Stimulated activated CD4-positive, alpha-beta T cell treated with anti-CD3 and anti-CD28 coated beads, Interleukin-15, amount 100 ng/mL, for 1 hour (primary cell): ENCODE measurements at places on chromosomes 2 and 18.

- no peak for DNase-seq
Observed at GRCh38 chr2:53450923-53451322, 316.7 kb upstream of the CHAC2 start.

DNA sequence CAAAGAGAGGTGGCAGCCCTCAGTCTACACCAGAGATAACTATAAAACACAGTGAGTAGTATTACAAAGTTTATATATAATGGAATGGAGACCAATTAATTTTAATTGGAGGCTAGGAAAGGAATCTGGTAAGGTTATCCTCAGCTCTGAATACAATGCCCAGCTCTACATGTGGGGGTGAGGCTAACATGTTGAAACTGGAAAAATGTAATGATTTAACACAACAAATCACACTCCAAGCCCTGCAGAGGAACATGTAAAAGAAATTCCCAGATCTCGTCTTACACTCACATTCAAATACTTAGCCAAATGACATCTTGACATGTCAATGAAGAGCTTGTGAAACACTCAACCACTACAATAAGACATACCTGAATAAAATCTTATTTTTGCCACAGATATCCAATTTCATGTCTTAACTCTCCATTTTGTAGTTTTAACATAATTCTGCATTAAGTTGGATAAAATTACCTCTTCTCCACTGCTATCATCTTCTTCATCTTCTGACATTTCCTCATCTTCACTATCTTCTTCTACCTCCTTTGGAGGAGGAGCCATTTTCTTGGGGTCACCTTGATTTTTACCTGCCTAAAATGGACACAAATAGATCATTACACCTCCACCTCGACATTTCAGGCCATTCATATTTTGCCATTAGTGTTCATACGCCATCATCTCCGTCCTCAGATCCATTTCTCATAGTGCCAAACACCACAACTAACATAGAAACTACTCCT is 1.4 kb downstream of the NCL start:
- DNase-seq, result no peak

DNA sequence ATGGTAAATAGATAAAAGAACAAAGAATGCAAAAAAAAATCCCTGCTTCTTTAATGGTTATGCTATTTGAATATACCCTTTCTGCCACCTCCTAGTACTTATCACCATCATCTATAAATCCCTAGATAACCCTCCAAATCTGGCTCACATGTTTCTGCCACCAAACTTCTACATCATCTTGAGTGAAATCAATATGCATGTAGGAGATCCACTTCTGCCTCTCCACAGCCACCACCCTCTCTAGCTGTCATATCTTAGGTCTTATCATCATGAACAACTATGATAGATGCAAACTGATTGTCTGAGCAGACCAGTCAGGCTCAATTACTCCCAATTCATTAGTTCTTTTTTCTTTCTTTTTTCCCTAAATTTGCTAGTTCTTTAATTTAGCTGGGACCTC is 55.3 kb downstream of the STRN start:
- DNase-seq, result no peak

GRCh38 chr2:36964496-36965058 is 1.8 kb downstream of the STRN start:
- no peak for DNase-seq

DNA sequence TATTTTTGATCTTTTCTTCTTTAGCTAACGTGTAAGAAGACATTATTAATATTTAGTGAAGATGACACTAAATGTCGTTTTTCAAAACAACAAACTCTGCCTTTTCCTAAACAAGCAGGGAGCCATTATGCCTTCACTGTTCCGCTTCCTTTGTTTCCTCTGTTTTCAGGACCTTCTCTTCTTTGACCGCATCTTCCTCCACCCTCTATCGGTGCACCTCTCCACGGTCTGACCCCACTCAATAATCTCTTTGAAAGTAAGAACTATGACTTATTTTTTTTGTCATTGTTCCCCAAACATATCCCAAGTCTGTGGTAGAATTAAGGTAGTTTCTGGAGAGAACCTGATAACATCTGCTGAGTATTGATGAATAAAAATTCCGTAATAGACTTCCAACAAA is 5.8 kb upstream of the SCN1A start:
- no peak for DNase-seq

DNA sequence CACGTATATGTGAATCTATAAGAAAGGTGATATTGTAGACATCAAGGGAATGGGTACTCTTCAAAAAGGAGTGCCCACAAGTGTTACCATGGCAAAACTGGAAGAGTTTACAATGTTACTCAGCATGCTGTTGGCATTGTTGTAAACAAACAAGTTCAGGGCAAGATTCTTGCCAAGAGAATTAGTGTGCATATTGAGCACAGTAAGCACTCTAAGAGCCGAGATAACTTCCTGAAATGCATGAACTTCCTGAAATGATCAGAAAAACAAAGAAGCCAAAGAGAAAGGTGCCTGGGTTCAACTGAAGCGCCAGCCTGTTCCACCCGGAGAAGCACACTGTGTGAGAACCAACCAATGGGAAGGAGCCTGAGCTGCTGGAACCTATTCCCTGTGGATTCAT is 101.0 kb downstream of the HS6ST1 start:
- no peak for DNase-seq

DNA sequence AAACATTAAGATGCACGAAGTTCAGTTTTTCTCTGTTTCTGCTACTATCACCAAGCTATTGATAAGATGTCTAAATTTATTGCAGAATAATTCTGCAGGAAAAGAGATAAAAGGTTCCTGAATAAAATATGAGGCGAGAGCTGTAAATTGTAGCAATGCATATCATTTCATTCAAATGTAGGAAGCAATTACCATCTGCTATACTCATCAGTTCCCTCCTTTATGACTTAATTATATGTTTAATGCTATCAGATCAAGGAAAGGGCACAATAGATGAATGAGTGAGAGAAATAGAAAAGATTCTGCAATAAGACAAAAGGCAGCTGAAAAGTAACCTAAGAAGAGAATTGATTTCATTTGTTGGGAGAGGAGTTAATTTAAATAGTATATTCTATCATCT is 108.2 kb upstream of the GALNT5 start:
- DNase-seq, result no peak

DNA sequence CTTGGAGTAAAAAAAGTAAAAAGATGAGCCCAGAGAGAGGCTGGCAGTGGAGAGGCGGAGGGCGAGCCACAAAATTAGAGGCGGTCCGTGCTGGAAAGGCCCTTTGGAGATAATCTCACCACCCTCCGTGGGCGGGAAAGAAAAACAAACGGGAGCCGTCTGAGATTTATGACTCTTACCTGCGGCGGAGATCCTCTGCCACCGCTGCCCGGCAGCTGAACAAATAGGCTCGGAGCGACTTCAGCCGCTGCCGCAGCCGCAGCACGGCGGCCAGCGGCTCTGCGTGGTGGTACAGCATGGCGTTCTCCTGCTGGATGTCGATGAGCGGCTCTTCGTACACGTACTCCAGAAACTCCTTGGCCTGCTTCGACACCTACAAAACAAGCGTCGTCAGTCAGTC is 94.6 kb downstream of the PLEKHM3 start:
- DNase-seq, result no peak

GRCh38 chr18:13573750-13574149 is 152.6 kb downstream of the FAM210A start:
- no peak for DNase-seq

- no peak for DNase-seq
Observed at GRCh38 chr18:305003-305501, 37.2 kb upstream of the THOC1 start.

DNA sequence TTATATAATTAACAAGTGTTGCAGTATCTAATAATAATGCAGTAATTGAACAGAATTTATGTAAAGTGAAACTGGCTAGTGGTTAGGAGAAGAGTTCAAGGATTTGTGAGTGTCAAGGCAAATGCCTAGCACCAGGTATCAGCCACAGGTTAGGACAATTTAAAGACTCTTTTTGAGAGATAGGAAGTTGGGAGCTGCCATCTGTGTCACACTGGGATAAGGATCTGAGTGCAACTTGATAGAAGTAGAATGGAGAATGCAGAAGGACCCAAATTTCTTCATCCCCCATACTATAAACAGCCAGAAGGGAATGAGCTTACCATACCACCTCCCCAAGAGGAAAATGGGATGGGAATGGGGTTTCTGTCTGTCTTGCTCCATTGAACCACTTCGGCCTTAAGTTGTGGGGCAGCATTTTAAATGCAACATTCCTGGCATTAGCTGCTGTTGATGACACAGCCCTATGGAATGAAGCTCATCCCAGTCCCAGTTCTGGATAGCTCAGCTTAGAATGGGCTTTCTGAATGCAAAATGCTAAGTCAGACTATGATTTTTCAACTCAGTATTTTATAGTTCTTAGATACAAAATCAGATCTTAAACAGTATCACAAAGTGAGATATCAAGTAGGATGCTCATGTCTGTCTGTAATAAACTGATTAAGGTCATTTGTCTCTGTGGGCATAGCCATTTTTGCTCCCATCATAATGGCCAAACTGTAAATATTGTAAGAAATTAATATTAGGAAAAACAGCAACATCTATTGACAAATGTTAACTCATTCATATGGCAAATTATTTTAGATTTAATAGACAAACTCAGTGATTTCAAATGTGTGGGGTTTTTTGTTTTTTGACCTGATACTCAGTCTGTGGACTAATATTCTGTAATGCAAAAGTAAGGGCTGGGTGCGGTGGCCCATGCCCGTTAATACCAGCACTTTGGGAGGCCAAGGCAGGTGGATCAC is 44.0 kb downstream of the GPR155 start:
- DNase-seq, result no peak

DNA sequence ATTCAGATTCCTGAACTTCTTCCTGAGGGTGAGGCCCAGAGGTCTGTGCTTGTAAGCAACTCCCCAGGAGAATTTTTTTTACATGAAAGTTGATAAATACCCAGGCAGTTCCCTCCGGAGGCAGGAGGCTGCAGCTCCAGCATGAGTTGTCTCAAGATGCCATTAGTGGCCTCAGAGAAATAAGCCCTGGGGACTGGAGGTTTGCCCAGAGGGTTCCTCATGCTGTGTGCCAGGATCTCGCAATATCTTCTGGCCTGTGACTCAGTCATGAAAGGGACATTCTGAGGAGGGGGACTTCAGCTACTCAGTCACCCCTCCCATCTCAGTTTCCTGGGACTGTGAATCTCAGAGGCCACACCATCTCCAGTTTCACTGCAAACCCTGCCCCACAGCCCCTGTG is 49.9 kb downstream of the LYPD1 start:
- DNase-seq, result no peak

GRCh38 chr2:20381457-20381856 is 30.8 kb upstream of the PUM2 start:
- DNase-seq, result no peak

- no peak for DNase-seq
Observed at GRCh38 chr2:27251766-27252165, 11.1 kb downstream of the SLC30A3 start.
